ENCODE measurements at places on chromosomes 16 and 17.

DNA sequence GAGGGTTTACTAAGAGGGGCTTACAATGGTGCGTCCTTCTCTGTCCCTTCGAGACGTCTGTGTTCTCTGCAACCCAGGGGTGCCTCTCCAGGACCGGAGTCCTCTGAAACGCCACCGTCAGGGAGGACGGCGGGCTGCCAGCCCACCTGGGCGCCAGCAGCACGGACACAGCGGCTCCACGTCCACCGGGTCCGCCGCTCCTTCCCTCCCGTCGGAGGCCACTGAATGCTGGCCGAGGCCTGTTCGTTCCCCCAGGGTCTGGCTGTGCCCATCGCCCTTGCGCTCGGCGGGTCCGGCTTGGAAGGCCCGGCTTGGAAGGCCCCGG, 403 bp downstream of the TEPSIN start:
- no peak for DNase-seq

GRCh38 chr17:27937025-27937546, 43.9 kb upstream of the LYRM9 start:
- no peak for DNase-seq

- no peak for DNase-seq
Measured at GRCh38 chr17:8068736-8069586, 18.6 kb downstream of the ALOX12B start.

DNA sequence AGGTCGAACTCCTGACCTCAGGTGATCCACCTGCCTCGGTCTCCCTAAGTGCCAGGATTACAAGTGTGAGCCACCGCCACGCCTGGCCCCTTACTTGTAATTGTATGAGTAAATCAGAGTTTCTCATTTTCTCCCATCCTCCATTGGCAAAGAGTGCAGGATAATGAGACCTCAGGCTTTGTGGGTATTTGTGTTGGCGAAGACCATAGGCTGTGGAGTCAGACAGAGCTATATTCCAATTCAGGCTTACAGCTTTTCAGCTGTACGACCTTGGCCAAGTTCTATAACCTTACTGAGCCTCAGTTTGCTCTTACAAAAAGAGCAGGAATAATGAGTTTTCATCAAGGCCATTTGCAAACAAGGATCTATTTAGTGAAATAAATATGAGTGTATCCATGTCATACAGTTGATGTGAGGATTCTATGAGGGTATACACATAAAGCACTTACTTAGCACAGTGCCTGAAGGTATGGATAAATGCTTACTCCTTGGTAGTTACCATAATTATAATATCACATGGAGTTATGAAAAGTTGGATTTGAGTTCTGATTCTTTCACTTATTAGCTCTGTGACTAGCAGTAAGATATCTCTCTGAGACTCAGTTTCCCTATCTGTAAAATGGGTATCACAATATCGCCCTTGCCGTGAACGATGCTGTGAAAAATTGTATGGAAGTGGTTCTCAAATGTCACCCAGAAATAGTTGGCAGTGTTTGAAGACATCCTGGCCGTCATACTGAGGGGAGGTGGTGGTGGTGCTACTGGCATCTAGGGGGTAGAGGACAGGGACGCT, 25.6 kb upstream of the CPPED1 start:
- DNase-seq: no peak

DNA sequence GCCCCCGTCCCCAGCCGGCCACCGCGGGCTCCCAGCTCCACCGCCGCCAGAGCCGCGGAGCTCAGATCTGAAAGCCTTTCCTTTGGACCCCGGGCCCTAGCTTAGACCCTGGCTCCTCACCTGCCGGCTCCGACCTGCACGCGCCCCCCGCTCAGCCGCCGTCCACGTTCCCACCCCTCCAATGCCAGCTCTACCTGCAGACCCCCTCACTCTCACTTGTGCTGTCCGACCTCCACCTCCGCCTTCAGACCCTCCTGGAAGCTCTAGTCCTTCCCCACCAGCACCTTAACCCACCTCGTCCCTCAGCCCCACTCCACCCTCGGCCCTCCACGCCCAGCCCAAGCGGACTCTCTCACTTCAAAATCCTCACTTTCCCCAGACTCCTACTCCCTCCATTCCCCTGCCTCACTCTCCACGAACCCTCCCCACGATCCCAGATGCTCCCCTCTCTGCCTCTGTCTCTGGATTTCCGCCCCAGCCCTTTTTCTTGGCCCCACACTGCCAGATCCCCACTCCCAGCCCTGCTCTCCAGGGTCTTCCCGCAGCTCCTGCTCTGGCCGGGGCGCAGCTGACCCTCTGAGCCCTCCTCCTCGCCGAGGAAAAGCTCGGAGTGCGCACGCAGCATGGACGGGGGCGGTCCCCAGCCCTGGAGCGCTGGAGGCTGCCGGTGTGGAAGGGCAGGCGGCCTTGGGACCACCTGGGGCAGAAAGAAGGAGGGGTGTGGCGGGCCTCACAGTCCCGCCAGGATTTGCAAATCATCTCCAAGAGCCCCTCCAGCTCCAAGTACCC, at the start of gene TMEM114:
TSS of gene TMEM114 (minus strand) at position 612 of the 789 bp plus-strand sequence. CDS start 673 bp downstream, outside the sequence.
- no peak for DNase-seq

DNA sequence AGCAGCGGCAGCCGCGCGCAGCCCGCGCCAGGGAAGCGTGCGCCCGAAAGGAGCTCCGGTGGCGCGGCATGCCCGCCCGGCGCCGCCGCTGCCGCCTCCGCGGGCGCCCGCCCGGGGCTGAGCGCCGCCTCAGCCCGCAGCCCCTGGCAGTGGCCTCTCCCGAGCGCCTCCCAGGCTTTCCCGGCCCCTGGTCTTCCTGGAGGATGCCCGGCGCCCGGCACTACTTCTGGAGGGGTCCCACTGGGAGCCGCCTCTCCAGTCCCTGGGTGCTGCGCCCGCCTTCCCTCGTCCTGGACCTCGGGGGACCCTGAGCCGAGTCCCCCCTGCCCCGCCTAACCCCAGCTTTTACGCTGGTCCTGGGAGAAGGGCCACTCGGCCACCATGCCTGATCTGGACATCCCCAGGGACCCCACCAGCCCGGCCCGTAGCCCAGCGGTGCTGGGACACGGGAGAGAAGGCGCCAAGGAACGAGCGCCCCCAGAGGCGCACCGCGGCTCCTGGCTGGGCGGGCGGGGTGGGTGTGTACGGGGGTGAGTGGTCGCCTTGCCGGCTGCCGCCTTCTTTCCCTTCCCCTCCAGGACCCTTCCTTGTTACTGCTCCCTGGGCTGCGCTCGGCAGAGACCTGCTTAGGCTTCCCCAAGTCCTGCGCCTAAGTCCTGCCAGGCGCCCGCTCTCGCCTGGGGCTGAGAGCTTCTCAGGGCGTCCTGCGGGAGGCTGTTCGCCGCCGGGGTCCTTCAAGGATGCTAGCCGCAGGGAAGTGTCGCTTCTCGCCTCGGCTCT, 704 bp downstream of the ASIC2 start:
- no peak for DNase-seq

DNA sequence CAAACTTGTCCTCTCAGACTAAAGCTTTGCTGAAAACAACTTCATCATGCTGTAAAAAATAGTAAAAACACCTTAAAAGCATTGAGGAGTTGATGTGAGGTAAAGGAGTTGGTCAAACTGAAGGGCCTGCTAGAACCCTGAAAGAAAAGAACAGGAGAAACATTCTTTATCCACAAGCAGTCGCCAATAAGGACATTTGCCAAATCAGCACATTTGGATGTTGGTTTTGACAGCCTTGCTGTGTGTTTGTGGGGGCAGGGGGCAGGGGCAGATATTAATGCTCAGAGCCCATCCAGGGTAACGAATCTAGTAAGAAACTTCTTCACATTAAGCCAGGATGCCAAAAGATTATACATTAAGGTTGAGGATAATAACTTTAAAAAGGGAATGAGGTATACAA, 399.9 kb upstream of the ZFHX3 start:
- DNase-seq: no peak

GRCh38 chr16:69522732-69523404, 42.9 kb upstream of the NFAT5 start:
- DNase-seq: no peak

DNA sequence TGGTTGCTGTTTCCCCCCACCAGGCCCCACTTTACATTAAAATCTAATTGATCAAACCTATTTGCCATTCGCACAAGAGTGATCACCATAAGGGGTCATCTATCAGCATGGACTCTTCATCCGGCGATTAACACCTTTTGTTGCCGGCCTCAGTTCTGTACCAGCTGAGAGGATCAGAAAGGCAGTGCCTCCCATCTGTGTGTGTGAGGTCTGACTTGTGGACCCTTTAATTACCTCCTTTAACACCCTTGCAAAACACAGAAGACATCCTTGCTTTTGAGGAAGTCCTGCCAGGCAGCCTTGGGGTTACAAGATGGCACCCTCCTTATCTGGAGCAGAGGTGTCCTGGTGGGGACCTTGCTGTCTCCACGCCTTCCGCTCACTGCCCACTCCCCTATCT, 77.2 kb upstream of the IRX3 start:
- DNase-seq: no peak

- DNase-seq: no peak
Measured at GRCh38 chr16:82639263-82639662, 12.5 kb downstream of the CDH13 start.

DNA sequence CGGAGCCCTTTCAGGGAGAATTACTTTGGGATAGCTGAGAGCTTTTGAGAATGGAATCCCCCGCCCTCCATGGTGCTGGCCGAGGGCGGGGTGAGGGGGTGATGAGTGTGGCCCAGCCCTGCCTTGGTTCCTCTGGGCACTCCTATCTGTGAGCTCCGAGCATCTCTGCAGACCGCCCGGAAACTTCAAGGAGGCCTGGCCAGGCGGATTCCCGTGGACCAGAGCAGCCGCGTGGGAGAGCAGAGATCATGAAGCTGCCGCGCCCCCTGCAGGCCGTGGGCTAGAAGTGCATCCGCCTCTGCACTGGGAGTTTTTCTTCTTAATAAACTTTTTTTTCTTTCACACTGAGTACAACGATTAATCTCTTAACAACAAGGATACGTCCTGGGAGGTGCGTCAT, 392.9 kb upstream of the EEF2KMT start:
- DNase-seq: no peak

DNA sequence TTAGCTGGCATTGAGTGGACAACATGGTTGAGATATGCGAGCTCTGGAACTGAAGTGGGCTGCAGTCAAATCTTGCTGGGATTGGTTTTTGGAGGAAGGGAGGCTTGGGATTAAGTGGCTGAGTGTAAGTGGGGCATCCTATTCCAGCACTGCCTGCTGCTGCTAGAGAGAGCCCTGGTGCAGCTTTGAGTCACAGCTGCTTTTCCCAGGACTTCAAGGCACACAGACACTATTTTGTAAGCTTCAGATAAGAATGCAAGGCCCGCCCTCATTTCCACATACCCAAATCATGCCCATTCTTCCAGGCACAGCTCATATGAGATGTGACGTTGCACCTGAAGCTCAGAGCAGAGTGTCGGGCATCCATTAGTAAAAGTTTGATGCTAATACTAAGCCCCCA, 10.2 kb upstream of the MAF start:
- no peak for DNase-seq

GRCh38 chr16:30032083-30032819, 1.2 kb upstream of the TLCD3B start:
- peak; percentile 64 for DNase-seq

Data from CD4-positive, alpha-beta T cell treated with Interleukin-6 at 100 ng/mL for 8 hours (primary cell).